ENCODE measurements at places on chromosomes 13 and 19.

GRCh38 chr19:10642473-10643171 is 11.5 kb upstream of the ILF3 start:
- peak; percentile 56 for DNase-seq

- no peak for DNase-seq
These were observed 58.2 kb downstream of the SLITRK1 start for GRCh38 chr13:83824120-83824519.

DNA sequence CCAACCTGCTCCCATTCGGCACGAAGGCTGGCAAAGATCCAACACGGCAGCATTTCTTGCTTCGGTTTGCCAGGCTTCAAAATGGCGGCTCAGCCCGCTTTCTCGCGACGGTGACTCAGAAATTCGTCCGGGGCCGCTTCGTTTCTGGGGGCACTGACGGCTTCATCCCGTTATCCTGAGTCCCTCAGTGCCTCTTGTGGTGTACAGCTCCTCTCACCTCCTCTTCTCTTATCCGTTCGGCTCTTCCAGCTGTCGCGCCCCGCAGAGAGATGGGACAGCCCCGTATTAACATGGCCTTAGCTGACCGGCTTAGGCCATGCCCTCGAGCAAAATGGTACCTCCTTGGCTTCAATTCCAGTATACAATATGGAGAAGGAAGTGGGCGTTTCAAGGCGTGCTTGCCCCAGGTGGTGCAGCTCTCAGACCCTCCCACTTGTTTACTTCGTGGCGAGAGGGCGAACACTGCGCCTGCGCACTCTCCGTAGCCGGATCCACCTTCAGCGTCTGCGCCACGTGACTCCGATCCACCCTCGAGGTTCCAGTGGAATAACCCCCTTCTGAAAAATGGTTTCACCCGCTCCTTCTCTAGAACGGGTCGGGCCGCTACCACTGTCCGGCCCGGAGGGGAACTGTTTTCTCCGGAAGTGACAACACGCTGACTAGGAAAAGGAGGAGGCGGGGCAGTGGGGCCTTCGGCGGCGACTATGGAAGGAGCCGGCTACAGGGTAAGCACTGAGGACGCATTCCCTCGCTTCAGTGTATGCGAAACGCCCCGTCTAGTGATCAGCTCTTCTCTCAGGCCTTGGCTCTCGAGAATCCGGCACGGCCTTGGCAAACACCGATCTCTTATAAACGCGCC is at the start of the genes AKT1S1 and TBC1D17:
AKT1S1 (minus strand) TSS at position 336 of the 859 bp plus-strand sequence. CDS start 4,060 bp downstream, outside the sequence.
TBC1D17 (plus strand) TSS at position 683 of the 859 bp plus-strand sequence; CDS start at position 705, 22 bp downstream.
- peak; percentile 96 for DNase-seq

- DNase-seq, result no peak
These were observed 151.7 kb downstream of the EFNB2 start for GRCh38 chr13:106383791-106384190.

DNA sequence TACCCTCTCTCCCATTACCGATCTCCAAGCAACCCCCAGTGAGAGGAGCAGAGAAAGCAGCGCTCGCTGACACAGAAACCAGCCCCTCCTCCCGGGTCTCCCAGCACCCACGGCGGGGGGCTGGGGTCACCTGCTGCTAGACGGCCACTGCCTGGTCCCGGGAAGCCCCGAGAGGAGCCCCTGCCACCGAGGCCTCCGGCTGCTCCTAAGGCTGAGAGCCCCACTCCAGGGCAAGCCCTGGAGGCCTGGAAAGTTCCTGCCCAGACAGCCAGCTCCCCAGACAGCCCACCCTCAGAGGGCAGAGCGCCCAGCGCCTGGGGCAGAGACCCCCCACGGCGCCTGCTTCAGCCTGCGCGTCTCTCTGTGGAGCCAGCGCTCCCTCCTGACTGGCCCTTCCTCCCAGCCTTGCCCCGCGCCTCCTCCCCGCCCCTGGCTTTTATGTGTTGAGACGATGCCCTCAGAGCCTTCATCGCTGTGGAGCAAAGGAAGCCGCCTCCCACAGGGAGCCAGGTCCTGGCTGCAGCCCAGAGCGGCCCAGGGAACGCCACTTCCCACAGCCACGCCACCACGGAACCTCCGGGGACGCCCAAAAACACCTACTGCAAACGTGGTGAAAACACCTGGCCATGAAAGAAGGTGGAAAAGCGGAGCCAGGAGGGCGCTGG is 51.1 kb downstream of the MLLT1 start:
- peak; percentile 71 for DNase-seq

GRCh38 chr13:47680748-47681147 is 320.3 kb downstream of the SUCLA2 start:
- DNase-seq, result no peak

DNA sequence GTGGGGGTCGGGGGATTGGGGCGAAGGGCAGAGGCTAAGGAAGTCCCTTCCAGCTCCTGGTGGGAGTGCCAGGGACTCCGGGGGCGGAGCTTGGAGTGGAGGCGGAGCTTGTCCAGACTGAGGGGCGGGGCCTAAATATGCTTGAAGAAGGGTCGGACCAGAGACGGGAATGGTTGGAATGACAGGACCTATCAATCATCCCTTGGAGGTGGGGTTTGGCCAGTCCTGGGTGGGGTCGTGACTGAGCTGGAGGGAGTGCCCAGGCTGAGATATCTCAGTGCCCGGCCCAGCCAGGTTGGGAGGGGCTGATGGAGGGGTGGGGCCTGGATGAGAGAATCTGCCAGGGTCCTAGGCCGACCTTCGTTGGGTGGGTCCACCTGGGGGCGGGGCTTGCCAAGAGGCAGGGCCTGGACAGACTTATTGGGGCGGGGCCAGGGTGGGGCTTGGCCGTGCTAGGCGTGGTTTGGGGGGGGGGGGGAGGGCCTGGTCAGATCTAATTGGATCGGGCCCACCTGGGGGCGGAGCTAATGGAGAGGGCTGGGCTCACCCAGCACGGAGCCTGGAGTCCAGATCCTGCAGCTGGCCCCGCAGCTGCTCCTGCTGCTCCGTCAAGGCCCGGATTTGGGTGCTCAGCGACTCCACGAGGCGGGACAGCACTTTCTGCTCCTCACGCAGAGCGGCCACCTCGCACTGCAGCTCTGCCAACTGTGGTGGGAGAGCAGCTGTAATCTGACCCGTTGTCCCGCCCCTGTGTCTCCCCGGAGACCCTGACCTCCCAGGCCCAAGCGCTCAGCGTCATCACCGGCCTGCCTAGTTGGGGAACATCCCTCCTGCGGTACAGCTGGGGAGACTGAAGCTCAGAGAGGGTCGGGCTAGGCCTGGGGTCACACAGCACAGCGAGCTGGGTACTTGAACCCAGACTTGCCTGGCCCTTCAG is 2.6 kb upstream of the WIZ start:
- peak; percentile 100 for DNase-seq

GRCh38 chr19:35856546-35857149 is at the start of gene KIRREL2:
TSS of gene KIRREL2 (plus strand) at chr19:35856911. CDS start at chr19:35857120, 209 bp downstream.
- DNase-seq, result peak; percentile 95

GRCh38 chr13:79593641-79594275 is 112.8 kb downstream of the NDFIP2 start:
- no peak for DNase-seq

DNA sequence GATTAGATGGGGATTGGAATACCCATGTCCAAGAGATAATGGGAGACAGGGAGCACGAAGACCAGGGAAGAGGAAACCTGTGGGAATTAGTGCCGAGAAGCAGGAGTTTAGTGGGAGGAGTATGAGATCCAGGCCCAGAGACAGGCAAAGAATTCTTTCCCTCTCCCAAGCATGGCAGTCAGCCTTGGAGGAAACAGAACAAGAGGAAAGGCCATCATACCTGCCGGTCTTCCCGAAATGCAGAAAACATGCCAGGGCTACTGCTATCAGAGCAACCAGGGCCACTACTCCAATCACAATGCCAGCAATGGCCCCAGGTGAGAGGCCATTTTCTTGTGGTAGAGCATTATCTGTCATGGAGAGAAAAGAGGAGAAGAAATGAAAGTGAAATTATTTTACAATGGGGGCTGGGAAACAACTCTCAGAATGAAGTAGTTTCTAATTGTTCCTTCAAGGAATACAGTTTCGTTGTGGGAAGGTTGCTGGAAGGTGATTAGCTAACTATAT is 16.1 kb downstream of the CEACAM1 start:
- no peak for DNase-seq

- no peak for DNase-seq
These were observed 110.8 kb downstream of the ESD start for GRCh38 chr13:46686171-46686570.

DNA sequence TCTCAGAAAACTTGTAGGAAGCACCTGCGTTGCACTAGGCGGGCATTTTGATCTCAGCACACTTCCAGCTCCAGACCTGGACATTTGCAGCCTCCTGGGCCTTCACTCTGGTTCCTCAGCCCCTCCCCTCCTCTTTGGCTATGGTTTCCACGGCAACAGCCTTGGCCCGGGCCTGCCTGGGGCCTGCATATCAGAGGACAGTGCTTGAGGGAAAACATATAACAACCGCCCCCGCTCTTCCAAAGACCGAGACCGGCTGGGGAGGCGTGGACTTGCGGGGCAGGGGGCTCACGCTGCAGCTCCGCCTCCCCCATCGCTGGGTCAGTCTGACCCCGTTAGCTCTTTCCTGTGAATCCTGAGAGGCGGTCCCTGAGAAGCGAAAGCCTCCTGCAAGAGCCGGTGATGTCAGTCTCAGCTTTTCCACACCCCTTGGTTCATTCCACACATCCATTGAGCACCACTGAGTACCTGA is 125.7 kb upstream of the PEG3 start:
- no peak for DNase-seq

DNA sequence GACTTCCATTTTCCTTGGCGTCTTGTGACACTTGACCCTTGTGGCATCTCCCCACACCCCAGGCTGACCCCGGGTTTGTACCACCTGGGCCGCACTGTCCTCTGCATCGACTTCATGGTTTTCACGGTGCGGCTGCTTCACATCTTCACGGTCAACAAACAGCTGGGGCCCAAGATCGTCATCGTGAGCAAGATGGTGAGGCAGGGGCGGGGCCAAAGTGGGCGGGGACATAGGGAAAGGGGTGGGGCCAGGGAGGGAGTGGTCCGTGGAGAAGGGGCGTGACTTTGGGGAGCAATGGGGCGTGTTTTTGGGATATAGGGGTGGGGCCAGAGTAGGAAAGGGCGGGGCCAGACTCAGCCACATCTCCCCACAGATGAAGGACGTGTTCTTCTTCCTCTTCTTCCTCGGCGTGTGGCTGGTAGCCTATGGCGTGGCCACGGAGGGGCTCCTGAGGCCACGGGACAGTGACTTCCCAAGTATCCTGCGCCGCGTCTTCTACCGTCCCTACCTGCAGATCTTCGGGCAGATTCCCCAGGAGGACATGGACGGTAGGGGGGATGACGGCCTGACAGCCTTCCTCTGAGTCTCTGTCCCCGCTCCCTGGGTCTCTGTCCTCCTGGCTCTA is 42.8 kb downstream of the TRPM4 start:
- DNase-seq, result peak; percentile 85

GRCh38 chr13:45446181-45446580 is 18.6 kb upstream of the COG3 start:
- DNase-seq, result no peak
